ENCODE measurements at places on chromosomes 3 and 15. TPM values are rescaled to one million over a fixed set of nuclear protein-coding genes. Genes with fewer than 3 reads are reported as not detected.

Gene CGGBP1
- total RNA-seq, result 27.0 TPM

GRCh38 chr3:63857311-63857710, 6.3 kb downstream of the THOC7 start:
- DNase-seq, result no peak
- no peak overlapping the region for H3K4me3 ChIP-seq
- no peak overlapping the region for H3K27ac ChIP-seq

DNA sequence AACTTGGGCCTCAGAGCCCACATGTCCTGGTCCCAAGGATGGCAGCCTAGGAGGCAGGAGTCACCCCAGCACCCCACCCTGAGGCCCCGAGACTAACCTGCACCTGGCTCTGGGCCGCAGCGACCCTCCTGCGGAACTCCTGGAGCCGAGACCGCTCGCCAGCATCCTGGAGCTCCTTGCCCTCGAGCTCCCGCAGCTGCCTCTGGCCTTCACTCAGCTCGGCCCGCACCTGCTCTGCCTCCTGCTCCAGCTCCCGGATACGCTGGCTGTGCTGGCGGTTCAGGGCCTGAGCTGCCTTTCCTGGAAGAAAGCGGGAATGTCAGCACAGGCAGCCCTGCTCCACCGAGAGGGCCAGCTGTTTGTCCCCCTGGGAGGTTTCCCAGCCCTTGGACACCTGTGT, 13.2 kb downstream of the KIF7 start:
- no peaks in the 10 kb centered on the region for H3K27me3 ChIP-seq
- H3K36me3 ChIP-seq, result peaks cover 32% of the 10 kb centered on the region
- H3K4me1 ChIP-seq, result no peaks in the 10 kb centered on the region
- DNase-seq, result no peak
- no peak overlapping the region for H3K4me3 ChIP-seq

Gene LDHAL6B
- total RNA-seq, result not detected

DNA sequence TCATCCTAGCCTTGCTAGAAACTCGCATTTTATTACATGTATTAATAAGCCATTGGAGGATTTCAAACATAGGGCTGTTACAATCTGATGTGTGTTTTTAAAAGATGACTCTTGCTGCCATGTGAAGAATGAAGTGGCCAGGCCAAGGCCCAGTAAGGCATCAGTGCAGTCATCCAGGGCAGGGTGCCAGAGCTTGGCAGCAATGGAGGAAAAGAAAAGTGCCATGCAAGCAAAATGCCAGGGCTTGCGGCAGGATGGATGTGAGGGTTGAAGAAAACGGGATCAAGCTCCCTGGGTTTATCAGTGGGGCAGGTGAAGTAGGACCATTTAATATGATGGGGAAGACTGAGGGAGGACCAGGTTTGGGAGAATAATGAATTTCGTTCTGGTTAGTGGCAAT, 183.6 kb downstream of the MINAR1 start:
- no peak for DNase-seq
- no peaks in the 10 kb centered on the region for H3K4me1 ChIP-seq
- no peaks in the 10 kb centered on the region for H3K36me3 ChIP-seq
- H3K27ac ChIP-seq, result no peak overlapping the region
- H3K27me3 ChIP-seq, result peaks cover 24% of the 10 kb centered on the region

Gene CLPX
- total RNA-seq, result 19.3 TPM

Gene PLOD2
- total RNA-seq, result 76.1 TPM

DNA sequence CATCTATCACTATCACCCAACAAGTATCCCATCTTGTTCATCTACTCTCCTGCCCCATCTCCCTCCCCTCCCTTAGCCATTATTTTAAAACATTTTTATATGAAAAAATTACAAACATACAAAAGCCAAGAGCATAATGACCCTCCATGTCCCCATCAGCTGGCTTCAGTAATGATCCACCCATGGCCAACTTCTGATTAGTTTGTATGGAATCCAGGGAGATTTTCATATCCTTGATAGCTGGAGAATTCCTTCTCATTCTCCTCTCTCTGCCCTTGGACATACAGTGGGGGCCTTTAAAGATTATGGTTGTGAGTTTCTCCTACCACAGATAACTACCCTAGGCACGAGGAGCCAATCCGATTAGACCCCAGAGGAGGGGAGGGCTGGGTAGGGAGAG, 40.2 kb downstream of the IRAK2 start:
- peaks cover 8% of the 10 kb centered on the region for H3K36me3 ChIP-seq
- H3K4me3 ChIP-seq, result no peak overlapping the region
- H3K4me1 ChIP-seq, result peaks cover 49% of the 10 kb centered on the region
- H3K27ac ChIP-seq, result peak overlapping the region; percentile 94
- DNase-seq, result no peak
- no peaks in the 10 kb centered on the region for H3K27me3 ChIP-seq

DNA sequence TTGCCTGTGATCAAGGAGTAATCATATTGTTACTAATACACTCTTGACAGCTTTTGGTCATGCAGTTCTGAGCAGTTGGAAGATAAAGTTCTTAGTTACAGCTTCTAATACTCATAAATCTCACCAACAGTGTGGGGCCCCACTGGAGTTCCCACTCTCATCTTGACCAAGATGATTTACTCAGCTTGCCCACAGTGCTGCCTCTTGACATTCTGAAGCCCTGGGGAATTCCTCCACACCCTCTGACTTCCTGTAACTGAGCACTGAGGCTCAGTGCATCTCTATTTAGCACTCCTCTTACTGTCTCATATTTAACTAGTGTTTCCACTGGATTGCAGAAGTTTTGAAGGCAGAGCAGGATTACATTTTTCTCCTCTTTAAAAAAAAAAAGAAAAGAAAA, 1.9 kb upstream of the ARL6IP5 start:
- DNase-seq, result no peak
- H3K36me3 ChIP-seq, result no peaks in the 10 kb centered on the region
- H3K4me1 ChIP-seq, result peaks cover 38% of the 10 kb centered on the region

DNA sequence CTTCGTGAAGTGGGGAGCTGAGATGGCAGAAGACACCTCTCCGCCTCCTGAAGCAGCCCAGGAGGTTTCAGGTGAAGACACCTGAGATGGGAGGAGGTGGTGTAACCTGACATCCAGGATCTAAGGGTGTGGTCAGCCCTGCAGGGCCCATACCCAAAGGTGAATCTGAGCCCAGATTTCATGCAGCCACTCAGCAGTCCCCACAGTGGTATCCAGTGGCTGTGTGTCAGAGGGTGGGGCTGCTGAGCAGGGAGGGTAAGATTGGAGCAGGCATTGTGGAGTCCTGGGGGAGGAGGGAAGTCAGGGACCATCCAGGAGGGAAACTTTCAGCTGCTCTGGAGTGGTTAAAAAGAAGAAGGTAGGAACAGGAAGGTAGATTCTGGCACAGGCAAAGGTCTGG, 46.0 kb upstream of the SMAD6 start:
- no peaks in the 10 kb centered on the region for H3K27me3 ChIP-seq
- H3K4me3 ChIP-seq, result no peak overlapping the region
- DNase-seq, result peak; percentile 73
- no peaks in the 10 kb centered on the region for H3K36me3 ChIP-seq
- peaks cover 10% of the 10 kb centered on the region for H3K4me1 ChIP-seq

DNA sequence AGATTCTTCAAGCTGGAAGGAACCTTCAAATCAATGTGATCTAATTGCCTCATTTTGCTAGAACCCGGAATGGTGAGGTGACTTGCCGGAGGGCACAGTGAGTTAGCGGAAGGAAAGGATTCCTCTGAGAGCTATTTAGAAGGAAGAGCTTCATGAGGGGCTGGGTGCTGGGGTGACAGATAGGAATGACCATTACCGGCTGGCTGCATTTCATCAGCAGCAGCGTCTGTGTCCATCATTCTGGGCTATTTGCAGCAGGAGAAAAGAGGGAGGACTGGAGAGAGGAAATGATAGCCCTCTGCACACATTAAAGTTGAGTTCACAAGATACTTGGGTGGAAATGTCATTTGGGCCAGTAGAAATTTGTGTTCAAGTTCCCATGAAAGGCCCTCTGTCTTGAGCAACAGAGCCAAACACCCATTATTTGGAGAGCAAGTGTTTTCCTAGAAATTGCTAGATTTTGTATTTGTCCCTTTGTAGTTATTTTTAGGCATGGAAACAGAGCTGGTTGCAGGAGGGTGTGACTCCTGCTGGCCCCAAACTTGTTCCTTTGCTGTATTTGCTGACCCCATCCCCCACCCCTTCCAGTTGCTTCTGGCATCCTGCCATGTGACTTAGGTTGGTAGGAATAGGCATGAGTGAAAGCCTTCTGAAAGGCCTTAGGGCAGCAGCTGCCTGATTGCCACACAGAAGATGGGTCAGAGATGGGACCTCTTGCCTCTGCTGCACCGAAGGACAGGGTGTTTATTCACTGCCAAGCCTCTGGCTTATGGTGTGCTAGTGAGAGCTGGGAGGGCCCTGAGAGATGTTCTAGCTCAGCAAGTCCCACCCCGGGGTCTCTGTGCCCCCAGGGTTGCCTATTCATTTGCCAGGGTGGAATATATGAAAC, 87.5 kb upstream of the PLXNA1 start:
- H3K27ac ChIP-seq, result 0 out of 2 replicates have a peak overlapping the region, but pooled peaks have one; percentile 14
- H3K4me1 ChIP-seq, result peaks cover 27% of the 10 kb centered on the region
- no peak overlapping the region for H3K4me3 ChIP-seq
- H3K27me3 ChIP-seq, result no peaks in the 10 kb centered on the region

DNA sequence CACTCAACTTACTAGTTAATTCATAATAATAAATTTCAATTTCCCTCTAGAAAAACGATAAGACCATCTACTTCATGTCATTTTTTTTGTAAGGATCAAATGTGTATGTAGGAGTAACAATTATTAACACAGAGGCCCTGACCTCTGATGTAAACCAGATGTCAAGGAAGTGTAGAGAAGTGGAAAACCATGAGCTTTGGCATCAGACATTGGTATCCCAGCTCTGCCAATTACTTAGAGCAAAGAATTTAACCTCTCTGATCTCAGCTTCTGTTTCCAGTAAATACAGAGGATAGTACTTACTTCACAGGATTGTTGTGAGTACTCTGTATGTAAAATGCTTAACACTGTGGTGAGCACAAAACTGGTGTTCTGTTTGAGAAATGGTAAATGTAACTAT, 17.5 kb downstream of the AQR start:
- peaks cover 21% of the 10 kb centered on the region for H3K36me3 ChIP-seq
- no peaks in the 10 kb centered on the region for H3K27me3 ChIP-seq
- no peak for DNase-seq
- no peaks in the 10 kb centered on the region for H3K4me1 ChIP-seq
- no peak overlapping the region for H3K4me3 ChIP-seq

Gene SLC24A5
- total RNA-seq, result not detected

Gene GALNT15
- not detected for total RNA-seq

DNA sequence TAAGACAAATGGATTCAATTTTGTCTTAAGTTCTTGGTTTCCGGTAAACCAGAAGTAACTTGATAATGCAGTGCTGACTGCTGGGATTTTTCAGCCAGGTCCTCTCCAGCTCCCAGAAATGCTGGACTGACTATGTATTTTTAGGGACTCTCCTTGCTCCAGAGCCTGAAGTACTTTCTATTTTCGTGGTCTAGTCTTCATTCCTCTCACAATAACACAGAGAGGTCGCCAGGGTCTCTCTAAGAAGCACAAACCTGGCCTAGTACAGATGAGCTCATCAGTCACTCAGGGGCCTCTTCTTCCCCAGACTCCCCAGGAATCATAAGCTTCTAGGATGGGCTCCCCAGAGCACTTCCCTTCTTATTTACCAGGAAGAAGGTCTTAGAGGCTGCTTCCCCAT, 85.8 kb downstream of the FAM174B start:
- H3K36me3 ChIP-seq, result no peaks in the 10 kb centered on the region
- no peak overlapping the region for H3K4me3 ChIP-seq
- H3K4me1 ChIP-seq, result no peaks in the 10 kb centered on the region
- H3K27me3 ChIP-seq, result peaks cover 78% of the 10 kb centered on the region

DNA sequence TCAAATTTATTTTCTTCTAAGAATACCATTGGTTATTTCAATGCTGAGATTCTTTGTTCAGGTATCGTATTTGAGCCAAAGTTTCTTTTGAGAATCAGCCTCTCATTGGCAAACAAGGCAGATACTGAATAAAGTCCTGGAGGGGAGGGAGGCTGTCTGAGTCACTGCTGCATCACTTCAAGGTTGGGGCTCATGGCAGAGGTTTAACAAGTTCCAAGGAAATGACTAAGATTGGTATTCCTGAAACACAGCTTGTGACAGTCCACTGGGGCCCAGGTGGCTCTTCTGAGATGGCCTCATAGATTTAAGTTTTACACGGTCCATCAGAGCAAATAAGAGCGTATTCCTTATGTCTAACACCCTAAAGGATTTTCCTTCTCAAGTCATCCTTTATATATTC, 213.8 kb upstream of the STAC start:
- H3K36me3 ChIP-seq, result no peaks in the 10 kb centered on the region
- DNase-seq, result peak; percentile 97
- H3K4me3 ChIP-seq, result peak overlapping the region; percentile 35
- peaks cover 21% of the 10 kb centered on the region for H3K4me1 ChIP-seq
- H3K27me3 ChIP-seq, result no peaks in the 10 kb centered on the region
- H3K27ac ChIP-seq, result peak overlapping the region; percentile 79

DNA sequence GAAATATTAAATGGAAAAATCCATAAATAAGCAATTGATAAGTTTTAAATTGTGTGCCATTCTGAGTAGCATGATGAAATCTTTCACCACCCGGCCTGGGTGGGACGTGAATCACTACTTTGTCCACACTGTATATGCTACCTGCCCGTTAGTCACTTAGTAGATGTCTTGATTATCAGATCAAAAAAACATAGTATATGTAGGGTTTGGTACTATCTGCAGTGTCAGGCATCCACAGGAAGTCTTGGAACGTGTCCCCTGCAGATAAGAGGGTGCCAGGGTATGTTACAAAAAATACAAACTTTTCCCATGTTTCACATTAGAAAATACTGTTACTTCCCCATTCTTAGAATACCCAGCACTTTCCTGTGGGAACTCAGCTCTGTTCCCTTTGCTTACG, 35.2 kb downstream of the FAM81A start:
- no peak for DNase-seq
- H3K27ac ChIP-seq, result no peak overlapping the region
- H3K27me3 ChIP-seq, result no peaks in the 10 kb centered on the region
- H3K4me3 ChIP-seq, result no peak overlapping the region
- H3K4me1 ChIP-seq, result no peaks in the 10 kb centered on the region

DNA sequence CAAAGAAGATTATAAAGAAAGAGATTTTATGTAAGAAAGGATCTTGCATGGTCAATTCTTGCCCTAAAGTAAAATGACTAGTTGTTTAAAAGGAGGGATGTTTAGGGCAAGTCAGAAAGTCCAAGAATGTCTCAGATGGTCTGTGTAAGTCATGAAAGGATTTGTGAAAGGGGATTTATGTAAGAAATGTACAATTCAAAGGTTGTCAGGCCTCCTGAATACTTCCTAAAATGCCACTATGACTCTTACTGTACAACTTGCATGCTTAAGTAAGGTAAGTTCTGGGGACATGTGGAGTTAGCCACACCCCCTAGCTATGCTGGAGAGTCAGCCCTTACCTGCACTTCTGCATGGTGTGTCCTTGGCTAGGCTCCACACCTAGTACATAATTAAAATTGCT, 328.9 kb upstream of the TGFBR2 start:
- DNase-seq, result no peak
- H3K4me1 ChIP-seq, result peaks cover 10% of the 10 kb centered on the region
- no peak overlapping the region for H3K27ac ChIP-seq
- no peak overlapping the region for H3K4me3 ChIP-seq
- H3K36me3 ChIP-seq, result peaks cover 5% of the 10 kb centered on the region

- H3K27me3 ChIP-seq, result peaks cover 14% of the 10 kb centered on the region
- no peak overlapping the region for H3K4me3 ChIP-seq
- no peak overlapping the region for H3K27ac ChIP-seq
- DNase-seq, result peak; percentile 72
- peaks cover 34% of the 10 kb centered on the region for H3K4me1 ChIP-seq
- no peaks in the 10 kb centered on the region for H3K36me3 ChIP-seq
Measured at GRCh38 chr3:120858521-120858920, 49.5 kb upstream of the STXBP5L start.

- DNase-seq, result peak; percentile 87
- H3K4me3 ChIP-seq, result no peak overlapping the region
- peaks cover 43% of the 10 kb centered on the region for H3K4me1 ChIP-seq
- peak overlapping the region; percentile 73 for H3K27ac ChIP-seq
- no peaks in the 10 kb centered on the region for H3K27me3 ChIP-seq
- no peaks in the 10 kb centered on the region for H3K36me3 ChIP-seq
Measured at GRCh38 chr3:57983734-57984518, 24.3 kb upstream of the FLNB start.

Gene PPM1L
- 7.0 TPM for total RNA-seq
